ENCODE measurements at places on chromosomes 16 and 17.
A peak's percentile ranks its signal among the peaks of the same experiment; 100 is the strongest.

- no peak for DNase-seq
Measured at GRCh38 chr16:81650982-81651562, 128.0 kb upstream of the PLCG2 start.

GRCh38 chr17:81099888-81100287 is 64.9 kb downstream of the BAIAP2 start:
- DNase-seq: no peak

- DNase-seq: peak; percentile 24
Measured at GRCh38 chr17:78865682-78866390, 25.2 kb upstream of the USP36 start.

DNA sequence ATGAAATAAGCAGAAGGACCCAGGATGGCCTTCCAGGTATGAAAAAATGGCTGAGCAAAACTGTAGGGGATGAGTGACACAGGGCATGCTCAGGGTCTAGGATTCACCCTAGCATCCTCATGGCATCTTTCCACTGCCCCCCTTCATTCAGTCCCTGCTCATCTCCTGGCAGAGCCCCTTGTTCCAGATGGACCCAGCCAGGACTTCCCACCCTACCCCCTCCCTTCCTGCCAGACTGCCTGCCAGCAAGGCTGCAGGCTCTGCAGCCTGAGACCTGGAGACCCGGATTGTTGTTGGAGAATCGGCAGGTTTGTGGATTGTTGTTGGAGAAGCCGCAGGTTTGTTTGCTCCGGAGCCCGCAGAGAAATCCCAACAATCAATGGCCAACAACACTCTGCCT is 6.6 kb downstream of the SEZ6 start:
- DNase-seq: no peak

GRCh38 chr16:3486506-3487215 is 8.6 kb downstream of the C16orf90 start:
- DNase-seq: no peak

DNA sequence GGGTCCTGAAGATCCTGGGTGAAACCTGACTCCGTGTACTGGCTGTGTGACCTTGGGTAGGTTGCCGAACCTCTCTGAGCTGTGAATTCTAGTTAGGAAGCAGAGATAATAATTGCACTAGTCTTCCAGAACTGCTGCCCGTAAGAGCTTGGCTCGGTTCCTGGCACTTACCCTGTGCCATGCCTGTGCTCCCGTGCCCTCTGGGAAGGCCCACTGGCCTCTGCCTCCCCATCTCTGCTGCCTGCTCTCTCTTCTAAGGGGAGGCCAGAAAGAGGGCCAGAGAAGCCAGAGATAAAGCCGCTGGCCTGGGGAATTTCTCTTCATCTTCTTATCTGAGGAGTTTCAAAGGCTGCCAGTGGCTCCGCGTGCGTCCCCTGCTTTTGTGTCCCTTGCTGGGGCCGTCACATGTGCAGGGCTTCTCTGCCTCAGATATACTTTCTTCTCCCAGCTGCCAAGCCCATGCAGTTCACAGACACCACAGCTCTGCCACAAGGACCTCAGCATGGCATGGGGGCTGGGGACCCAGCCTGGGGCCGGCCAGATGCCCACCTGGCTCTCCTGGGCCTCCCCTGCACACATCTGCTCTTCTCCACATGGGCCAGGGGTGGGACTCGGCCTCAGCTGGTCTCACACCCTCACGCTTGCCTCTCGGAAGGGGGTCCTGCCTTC is 145.2 kb downstream of the SDK2 start:
- DNase-seq: no peak

DNA sequence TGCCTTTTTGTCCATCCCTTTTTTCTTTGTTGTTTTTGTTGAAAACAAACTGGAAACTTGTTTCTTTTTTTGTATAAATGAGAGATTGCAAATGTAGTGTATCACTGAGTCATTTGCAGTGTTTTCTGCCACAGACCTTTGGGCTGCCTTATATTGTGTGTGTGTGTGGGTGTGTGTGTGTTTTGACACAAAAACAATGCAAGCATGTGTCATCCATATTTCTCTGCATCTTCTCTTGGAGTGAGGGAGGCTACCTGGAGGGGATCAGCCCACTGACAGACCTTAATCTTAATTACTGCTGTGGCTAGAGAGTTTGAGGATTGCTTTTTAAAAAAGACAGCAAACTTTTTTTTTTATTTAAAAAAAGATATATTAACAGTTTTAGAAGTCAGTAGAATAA is 4.9 kb downstream of the SOX9 start:
- DNase-seq: no peak

DNA sequence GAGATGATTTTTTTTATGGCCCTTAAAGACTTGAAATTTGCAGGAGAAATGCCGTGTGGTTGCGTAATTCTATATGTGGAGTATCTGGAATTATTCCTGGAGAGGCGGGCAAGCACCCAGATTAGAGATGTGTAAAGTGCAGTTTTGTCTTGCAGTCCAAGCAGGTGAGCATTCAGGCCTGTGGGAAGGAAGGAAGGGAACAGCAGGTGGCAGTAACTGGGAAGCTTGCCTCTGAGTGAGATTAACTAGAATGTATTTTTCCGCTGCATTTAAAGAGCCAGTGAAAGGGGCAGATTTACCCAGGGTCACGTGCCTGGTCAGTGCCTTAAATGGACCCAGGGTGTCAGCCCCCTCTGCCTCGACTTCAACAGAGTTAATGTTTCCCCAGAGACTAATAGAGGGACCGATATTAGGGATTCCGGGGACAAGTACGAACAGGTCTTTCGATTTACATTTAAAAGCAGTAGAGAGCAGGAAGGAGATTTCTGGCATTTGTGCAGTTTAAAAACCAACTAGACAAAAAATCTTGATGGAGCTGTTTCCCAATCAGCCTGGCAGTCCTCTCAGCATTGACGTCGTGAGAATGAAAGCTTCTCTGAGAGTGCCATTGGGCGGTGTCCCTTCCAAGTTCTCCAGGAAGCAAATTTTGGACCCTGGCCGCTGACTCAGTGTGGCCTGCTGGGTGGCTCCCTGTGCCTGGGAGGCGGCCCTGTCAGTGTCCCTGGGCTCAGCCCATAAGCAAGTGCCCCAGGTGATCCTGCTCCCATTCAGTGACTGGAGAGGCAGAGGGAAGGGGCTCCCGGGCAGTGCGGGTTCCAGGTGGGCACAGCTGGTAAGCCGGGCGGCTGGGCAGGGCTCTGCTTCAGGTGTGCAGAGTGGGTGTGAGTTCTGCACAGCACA is 38.2 kb downstream of the KSR1 start:
- DNase-seq: no peak

GRCh38 chr17:76827736-76828135 is 40.5 kb upstream of the MGAT5B start:
- DNase-seq: no peak

DNA sequence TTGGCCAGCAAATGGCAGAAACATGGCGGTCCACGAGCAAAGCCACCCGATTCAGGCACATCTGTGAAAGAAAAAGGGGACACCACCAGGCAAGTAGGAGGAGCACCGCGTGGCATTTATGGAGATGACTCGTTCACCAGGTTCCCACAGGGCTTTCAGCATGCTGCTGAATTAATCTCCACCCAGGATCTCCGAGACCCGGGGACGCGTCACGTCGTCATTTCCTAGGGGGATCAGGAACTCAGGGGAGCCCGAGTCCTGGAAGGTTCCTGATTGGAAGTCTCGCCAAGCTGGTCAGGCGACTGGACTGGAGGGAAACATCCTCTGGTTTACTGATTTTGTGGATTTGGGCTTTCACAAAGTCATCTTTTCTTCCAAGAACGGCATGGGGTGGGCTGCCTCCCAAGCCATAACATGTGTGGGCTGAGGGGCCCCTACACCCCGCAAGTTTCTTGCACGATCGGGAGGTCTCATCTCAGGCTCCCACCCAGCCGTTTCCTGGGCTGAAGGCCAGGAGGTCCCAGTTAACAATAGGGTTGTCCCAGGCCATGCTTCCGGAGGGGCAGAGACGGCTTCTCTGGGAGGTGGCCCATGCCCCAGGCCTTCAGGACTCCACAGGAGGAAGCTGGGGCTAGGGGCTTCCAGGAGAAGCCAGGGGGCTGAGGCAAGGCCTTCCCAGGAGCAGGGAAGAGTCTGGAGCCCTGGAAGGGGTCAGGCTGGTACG is 645 bp downstream of the DNAH17 start:
- no peak for DNase-seq

GRCh38 chr17:8577868-8578267 is 52.7 kb downstream of the MYH10 start:
- no peak for DNase-seq

- no peak for DNase-seq
Measured at GRCh38 chr16:12655537-12655936, 148.2 kb downstream of the CPPED1 start.

- no peak for DNase-seq
Measured at GRCh38 chr16:84096447-84097005, 20.2 kb downstream of the MBTPS1 start.

- no peak for DNase-seq
Measured at GRCh38 chr17:50945779-50946222, 79.6 kb upstream of the TOB1 start.

- DNase-seq: no peak
Measured at GRCh38 chr17:6064868-6065267, 5.3 kb upstream of the WSCD1 start.

- DNase-seq: no peak
Measured at GRCh38 chr17:3695723-3696411, at the start of gene P2RX5. TSS of gene P2RX5 (minus strand) at chr17:3696155. CDS start at chr17:3696005, 150 bp downstream.

- DNase-seq: no peak
Measured at GRCh38 chr17:27379888-27380533, 76.2 kb upstream of the KSR1 start.

DNA sequence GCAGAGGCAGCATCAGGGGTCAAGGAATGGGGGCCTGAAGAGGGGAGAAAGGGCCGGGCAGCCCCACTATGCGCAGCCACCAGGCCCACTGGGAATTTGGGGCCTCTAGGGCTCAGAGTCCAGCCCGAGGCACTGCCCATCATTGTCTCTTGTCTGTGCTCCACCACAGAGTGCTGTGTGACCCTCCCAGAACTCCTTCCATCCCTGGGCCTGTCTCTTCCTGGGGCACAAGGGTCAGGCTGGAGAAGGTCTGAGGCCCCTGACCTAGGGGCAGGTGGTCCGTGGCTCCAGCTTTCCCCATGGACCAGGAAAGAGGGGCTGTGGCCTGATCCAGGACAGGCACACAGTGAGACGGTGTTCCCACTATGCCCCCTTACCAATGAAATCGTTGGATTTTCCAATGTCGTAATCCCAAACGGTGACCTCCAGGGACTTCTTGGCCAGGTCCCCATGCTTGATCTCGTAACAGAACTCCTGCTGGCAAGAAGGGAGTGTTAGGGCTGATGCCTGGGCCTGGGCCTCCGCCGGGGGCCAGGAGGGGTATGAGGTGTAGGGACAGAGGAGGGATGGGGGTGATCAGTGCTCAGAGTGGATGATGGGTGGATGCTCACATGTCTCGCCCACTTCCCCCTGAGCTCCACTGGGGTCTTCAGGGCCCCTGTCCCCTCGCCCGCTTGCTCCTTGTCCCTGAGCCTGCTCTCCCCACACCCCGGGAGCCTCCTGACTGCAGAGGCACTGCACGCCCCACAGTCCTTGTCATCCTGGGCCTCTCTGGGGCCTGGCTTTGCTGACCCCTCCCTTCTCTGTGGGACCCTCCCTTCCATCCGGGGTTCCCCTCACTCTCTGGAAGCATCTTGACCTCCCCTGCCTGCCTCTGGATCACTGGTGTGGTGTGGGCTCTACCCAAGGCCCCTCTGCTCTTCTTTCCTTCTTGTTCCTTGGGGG is 10.7 kb downstream of the SCGB1C2 start:
- DNase-seq: no peak

DNA sequence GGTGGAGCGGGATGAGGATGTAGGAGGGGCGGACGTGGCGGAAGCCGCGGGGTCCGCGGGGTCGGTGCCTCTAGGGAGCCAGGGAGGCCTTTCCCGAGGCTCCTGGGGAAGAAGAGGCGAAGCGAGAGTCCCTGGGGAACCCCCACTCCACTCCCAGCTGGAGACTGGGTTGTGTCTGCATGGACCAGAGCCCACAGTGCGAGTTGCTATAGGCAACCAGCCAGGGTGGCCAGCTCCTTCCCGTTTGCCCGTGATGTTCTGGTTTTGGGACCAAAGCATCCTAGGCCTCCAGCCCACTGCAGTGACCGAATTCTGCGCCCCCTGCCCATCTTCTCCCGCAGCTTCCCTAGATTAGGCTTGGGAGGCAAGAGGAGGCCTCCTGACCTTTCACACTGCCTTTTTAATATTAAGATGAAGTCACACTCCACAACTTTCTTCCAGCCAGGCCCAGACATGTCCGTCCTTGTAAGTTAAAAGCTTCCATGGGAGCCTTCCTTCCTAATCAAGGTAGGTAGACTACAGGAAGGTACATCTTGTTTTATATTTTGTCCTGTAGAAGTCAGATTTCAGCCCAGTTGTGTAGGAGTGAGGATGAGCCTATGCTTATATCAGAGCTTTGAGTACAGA is 469 bp downstream of the AMZ2 start:
- DNase-seq: no peak

GRCh38 chr16:54070789-54071343 is 215.7 kb downstream of the IRX3 start:
- no peak for DNase-seq

- DNase-seq: no peak
Measured at GRCh38 chr17:12057520-12057919, 36.8 kb downstream of the MAP2K4 start.

DNA sequence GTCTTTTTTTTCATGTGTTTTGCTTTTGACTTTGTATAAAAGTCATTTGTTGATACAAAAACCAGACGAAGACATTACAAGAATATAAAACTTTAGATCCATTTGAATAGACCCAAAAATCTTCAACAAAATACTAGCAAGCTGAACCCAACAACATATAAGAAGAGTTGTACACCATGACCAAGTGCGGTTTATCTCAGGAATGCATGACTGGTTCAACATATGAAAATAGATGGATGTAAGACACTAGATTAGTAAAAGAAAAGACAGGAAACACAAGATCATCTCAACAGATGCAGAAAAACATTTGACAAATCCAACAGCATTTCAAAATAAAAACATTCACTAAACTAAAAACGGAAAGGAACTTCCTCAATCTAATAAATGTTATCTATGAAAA is 69.0 kb downstream of the TBC1D16 start:
- no peak for DNase-seq

DNA sequence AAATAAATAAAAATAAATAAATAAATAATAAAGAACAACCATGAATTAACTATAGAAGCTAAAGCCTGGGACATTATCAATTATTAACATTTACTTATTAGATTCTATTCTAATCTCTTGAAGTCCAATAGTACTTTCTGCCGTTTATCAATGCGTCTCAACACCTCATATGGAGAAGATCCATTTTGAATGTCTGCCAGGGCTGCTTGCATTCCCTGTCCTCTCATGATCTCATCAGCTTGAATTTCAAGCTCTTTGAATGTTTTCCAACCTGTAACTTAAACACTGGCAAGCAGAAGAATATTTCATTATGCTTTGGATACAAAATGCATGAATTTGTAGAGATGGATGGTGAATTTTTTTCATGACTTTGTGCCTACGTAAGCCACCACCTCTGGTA is 191.9 kb upstream of the ANKFN1 start:
- DNase-seq: no peak

- no peak for DNase-seq
Measured at GRCh38 chr17:39679521-39680192, 8.2 kb downstream of the PGAP3 start.

GRCh38 chr17:81481073-81481799 is 31.4 kb downstream of the ACTG1 start:
- peak; percentile 32 for DNase-seq

- DNase-seq: no peak
Measured at GRCh38 chr17:36532435-36532975, 2.2 kb downstream of the MYO19 start.
